Activated CD4-positive, alpha-beta T cell treated with anti-CD3 and anti-CD28 coated beads, Interleukin-2, amount 50 U/mL, for 4 hours (primary cell): ENCODE measurements at places on chromosomes 2 and 18.

DNA sequence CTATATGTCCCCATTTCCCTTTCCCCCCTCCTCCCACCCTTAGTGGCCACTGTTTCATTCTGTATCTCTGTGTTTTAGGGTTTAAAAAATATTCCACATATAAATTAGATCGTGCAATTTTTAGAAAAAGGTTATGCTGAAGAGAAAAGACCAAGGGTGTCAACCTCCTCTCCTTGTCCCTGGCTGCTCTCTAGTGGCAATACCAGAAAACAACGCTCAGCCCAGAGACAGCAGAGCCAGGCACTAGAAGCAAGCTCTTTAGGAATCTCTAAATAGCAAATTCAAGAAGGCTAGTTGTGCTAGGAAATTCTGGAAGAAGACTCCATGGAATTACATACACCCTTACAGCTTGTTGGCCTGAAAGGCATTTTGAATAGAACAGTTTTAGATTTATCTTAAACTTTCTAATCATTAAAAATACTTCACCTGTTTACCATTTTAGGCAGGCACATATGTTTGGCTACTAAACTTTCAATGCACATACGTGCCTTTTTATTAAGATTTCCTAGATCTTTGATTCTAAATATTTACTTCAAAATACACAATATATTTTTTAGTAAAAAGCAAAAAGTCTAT is 35.1 kb upstream of the RASGRP3 start:
- DNase-seq = no peak

- no peak for DNase-seq
These were observed at the start of gene SLC38A11 for GRCh38 chr2:164954954-164955701. Gene SLC38A11, minus strand, starts transcription at chr2:164955525. Its CDS starts 278 bp downstream, at chr2:164955247.

- no peak for DNase-seq
These were observed 1413.3 kb downstream of the LRP1B start for GRCh38 chr2:140717481-140717880.

DNA sequence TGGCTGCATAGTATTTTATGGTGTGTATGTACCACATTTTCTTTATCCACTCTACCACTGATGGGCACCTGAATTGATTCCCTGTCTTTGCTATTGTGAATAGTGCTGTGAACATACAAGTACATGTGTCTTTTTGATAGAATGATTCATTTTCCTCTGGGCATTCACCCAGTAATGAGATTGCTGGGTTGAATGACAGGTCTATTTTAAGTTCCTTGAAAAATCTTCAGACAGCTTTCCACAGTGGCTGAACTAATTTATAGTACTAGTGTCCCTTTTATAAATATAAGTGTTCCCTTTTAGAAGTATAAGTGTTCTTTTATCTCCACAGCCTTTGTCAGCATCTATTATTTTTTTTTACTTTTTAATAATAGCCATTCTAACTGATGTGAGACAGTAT is 303.9 kb upstream of the EPHA4 start:
- no peak for DNase-seq

DNA sequence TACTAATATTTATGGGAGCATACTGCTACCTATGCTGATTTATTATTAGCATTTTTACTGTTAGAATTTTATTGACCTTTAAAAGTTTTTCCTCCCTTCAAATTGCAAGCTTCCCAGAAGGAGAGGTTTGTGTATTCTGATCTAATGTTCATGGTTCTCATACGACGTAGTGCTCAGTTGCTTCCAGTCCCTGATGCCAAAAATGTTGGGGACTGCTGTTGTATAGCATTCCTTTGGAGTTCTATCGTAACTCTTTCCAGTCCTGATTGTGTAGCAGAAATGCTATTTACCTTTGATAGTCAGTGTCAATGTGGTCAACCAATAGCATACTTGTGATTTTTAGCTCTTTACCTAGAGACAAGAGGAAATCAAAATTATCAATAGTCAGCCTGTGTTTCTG is 69.5 kb upstream of the ZSWIM2 start:
- DNase-seq = no peak

- DNase-seq = peak; percentile 75
These were observed 1.4 kb downstream of the MBP start for GRCh38 chr18:77131100-77131651.

DNA sequence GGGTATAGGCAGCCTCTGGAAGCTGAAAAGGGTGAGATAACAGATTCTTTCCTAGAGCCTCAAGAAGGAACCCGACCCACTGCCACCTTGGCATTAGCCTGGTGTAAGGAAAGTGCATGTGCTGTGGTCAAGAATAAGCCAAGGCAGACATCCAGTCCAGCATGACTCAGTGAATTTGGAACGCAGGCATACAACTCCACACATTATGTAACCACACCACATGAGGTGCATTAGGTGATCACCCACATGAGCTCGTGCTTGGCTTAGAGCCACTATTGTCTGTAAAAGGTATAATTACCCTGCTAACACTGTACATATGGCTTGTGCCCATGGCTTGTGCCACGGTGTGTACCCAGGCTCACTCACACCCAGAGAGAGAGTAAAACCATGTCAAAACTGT is 583.7 kb upstream of the HNMT start:
- no peak for DNase-seq

- DNase-seq = no peak
These were observed 882.6 kb downstream of the CPS1 start for GRCh38 chr2:211439011-211439410.

- peak; percentile 26 for DNase-seq
These were observed 780 bp downstream of the HTRA2 start for GRCh38 chr2:74530239-74531187.

DNA sequence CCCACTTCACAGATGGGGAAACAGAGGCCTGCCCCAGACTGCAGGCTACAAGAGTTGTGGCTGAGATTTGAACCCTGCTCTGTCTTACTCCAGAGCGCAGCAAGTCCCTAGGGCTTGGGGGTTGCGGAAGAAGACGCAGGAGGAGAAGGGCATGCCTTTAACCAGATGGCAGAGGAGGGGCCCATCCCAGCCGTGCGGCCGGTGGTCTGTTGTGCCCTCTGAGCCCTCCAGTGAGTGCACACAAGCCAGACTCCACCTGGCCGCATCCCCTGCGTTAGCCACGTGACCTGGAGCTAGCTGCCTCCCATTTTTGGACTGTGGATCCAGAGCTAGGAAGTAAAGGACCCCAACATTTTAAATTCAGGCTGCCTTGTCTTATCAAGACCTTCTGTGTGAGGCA is 2.8 kb downstream of the KCNIP3 start:
- no peak for DNase-seq

DNA sequence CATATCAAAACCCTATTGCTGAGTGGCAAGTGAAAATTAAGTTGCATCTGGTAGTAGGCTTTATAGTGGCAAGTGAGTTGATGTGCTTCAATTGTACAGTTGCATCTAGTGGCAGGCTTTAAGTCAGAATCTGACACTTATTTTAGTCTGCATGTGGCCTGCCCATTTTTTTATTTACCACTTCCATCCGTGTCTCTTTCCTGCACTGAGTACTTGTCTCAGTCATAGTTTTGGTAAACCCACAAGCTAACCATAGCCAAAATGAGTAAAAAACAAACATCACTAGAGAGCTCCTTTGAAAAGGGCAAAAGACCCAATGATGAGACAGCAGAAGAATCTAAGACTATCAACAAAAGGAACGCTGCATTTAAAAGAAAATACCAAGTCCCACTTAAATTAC is 96.0 kb upstream of the CRACDL start:
- no peak for DNase-seq

DNA sequence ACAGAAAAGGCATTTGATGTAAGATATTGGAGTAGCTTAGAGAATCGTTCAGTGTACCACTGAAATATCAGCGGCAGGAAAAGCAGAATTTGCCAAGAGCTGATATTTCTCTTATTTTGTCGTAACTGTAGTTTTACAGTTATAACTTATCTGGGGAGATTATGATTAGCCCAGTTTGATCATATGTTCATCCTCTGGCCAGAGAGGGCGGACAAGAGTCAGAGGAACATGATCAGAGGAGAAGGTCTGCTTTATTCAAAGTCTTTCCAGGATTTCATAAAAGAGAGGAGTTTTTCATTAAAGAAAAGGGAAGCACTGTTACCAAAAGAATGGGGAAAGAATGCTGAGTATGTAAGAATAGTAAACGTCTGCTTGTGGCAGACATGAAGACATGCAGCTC is 1655.6 kb downstream of the DPP10 start:
- no peak for DNase-seq
